Type B pancreatic cell (in vitro differentiated cells): ENCODE measurements at places on chromosomes 2 and 18. TPM values are rescaled to one million over a fixed set of nuclear protein-coding genes. Genes with fewer than 3 reads are reported as not detected.

Gene GALNT3
- total RNA-seq = 28.8 and 62.1 TPM in 2 replicates

Gene ANKRD30BL
- total RNA-seq = not detected in 2 replicates

Gene SLC9A4
- 3.1 and 7.9 TPM in 2 replicates for total RNA-seq

Gene MLPH
- total RNA-seq = 14.8 and 16.7 TPM in 2 replicates

Gene TMEM37
- 11.8 and 16.4 TPM in 2 replicates for total RNA-seq

Gene TSPYL6
- total RNA-seq = not detected in 2 replicates

Gene IL36RN
- 12.0 and 17.7 TPM in 2 replicates for total RNA-seq

Gene LCT
- total RNA-seq = 2.8 and 7.2 TPM in 2 replicates

Gene LYG2
- not detected in 2 replicates for total RNA-seq

Gene DUSP2
- total RNA-seq = 4.3 and 4.5 TPM in 2 replicates

Gene B3GNT7
- 6.8 and 14.4 TPM in 2 replicates for total RNA-seq

Gene ZNF385B
- total RNA-seq = 1.1 and 1.9 TPM in 2 replicates

Gene PRKD3
- 14.8 and 39.5 TPM in 2 replicates for total RNA-seq

Gene FAM110C
- total RNA-seq = 2.3 and 2.6 TPM in 2 replicates

Gene ALPI
- 1.5 and 6.5 TPM in 2 replicates for total RNA-seq

Gene CDKL4
- 0.57 and 1.8 TPM in 2 replicates for total RNA-seq

Gene COLEC11
- 0.33 and 0.63 TPM in 2 replicates for total RNA-seq
